Stimulated activated CD8-positive, alpha-beta memory T cell treated with anti-CD3 and anti-CD28 coated beads, Interleukin-7, amount 100 ng/mL, for 4 hours (primary cell): ENCODE measurements at places on chromosomes 7 and 10.

DNA sequence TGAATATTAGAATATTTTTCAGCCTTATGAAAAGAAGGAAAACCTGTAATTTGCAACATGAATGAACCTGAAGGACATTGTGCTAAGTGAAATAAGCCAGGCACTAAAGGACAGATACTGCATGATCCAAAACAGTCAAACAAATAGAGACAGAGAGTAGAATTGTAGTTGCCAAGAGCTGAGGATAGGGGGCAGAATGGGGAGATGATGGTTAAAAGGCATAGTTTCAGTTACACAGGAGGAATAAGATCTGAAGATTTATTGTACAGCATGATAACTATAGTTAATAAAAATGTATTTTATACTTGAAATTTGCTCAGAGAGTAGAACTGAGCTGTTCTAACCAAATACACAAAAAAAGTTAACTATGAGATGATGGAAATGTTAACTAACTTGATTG lies 149.0 kb upstream of the TMEM106B start:
- DNase-seq, result no peak

GRCh38 chr7:148447221-148447849 lies 143.2 kb upstream of the C7orf33 start:
- no peak for DNase-seq

- no peak for DNase-seq
Measured at GRCh38 chr7:80087771-80088170, 46.9 kb upstream of the GNAI1 start.

GRCh38 chr10:108169846-108170245 lies 1005.3 kb upstream of the SORCS1 start:
- no peak for DNase-seq

DNA sequence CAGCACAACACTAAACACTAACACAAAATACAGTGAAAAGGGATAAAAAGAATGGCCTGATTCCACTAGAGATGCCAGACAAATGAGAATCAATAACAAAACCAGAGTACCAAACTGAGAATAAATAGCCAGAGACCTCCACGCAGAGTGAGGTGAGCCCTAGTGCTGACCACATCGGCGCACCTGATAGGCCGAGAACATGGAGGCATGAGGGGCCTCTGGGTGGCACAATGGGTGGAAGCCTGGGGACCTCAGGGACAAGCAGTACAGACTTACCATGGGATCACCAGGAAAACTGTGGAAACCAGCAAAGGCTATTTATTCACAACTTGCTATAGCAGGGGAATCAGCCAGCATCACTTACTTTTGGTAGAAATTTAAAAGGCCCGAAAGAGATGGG lies 1.8 kb upstream of the CSGALNACT2 start:
- DNase-seq, result no peak

GRCh38 chr7:91416155-91416865 lies 152.1 kb downstream of the FZD1 start:
- no peak for DNase-seq

- no peak for DNase-seq
Measured at GRCh38 chr10:60101821-60102220, 195.5 kb upstream of the CCDC6 start.

- DNase-seq, result no peak
Measured at GRCh38 chr7:19295376-19295775, 150.2 kb upstream of the FERD3L start.

GRCh38 chr7:131961054-131961680 lies 404.7 kb upstream of the PODXL start:
- no peak for DNase-seq

DNA sequence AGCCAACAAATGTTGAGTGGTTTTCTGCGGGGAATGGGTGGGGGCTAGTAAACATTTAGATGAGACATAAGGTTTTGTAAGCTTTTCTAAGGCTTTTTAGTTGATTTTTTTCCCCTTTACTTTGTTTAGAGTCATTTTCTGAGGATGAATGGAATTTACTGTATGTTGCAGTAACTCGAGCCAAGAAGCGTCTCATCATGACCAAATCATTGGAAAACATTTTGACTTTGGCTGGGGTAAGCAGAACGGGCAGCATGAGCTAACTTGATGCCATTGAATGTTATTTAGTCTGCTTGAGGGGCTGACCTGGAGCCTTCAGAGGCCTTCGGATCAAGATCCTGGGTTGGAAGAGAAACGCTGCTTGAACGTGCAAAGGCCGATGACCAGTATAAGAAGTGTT lies 37.3 kb downstream of the FBH1 start:
- no peak for DNase-seq

DNA sequence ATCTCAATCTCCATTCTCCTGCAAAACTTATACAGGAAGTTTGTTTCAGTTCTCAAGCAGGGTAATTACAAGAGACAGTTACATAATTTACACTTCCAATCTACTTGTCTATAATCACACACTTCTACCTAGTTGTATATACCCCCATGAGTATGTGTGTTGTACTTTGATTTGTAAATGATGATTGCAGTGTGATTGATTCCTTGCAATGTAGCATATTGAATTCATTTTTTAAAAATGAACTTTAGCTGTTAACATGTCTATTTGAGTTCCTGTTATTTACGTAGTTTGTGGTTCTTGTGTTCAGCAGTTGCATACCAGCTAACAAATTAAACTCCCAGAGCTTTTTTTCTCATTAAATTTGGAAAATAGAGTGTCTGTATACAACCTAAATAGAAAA lies 102.5 kb upstream of the SAMD8 start:
- DNase-seq, result no peak

- no peak for DNase-seq
Measured at GRCh38 chr7:81003326-81003725, 84.5 kb upstream of the SEMA3C start.

- DNase-seq, result no peak
Measured at GRCh38 chr7:39094731-39095130, 117.0 kb downstream of the POU6F2 start.

GRCh38 chr10:43861966-43862751 lies 213.5 kb upstream of the ZNF32 start:
- DNase-seq, result no peak

- DNase-seq, result no peak
Measured at GRCh38 chr7:91405092-91405788, 141.0 kb downstream of the FZD1 start.

- DNase-seq, result no peak
Measured at GRCh38 chr7:100693312-100694097, 545 bp downstream of the GIGYF1 start.

- DNase-seq, result no peak
Measured at GRCh38 chr7:129354428-129355157, 79.6 kb upstream of the STRIP2 start.

GRCh38 chr7:150668472-150668911 lies 17.0 kb upstream of the GIMAP2 start:
- peak; percentile 72 for DNase-seq

DNA sequence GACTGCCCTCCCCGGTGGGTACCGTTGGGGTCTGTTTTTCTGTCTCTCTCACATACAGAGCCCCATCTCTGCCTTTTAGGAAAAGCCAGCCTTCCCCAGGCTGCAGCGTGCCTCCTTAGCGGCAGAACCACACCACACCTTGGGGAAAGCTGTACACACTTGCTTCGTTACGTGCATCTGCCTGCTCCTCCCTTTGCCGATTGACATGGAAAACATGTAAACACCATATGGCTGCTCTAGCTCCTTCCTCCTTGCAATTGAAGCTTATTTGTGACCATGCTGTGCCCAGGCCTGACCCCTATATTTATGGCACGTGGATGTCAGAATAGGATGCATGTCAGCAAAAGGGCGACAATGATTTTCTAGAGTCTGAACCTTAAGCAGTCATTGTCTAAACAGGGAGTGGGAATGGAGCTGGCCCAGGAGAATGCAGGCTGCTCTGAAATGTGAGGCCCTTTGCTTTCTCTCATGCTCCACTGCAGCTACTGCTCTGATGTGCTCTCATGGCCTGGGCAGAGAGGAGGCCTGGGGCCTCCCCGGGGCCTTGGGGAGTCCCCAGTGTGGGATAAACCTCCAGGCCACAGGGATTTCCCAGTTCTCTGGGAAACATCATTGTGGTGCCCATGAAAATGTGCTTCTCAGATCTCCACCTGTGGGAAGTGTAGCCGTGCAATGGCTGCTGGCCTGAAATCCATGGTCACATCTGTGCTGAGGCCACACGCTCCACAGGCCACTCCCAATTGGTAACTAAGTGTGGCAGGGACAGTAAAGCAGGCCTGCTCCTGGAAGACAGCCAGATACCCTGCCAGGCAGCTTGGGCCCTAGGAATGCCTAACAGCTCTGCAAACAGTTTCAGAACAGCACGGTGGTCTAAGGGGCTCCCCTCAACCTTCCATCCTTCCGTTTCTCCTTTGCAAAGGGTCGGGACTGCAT lies 18.6 kb downstream of the PDE6C start:
- no peak for DNase-seq

GRCh38 chr10:77027576-77027975 lies 610.0 kb downstream of the KCNMA1 start:
- DNase-seq, result no peak

- DNase-seq, result no peak
Measured at GRCh38 chr10:13872411-13872810, 285.6 kb downstream of the PRPF18 start.

DNA sequence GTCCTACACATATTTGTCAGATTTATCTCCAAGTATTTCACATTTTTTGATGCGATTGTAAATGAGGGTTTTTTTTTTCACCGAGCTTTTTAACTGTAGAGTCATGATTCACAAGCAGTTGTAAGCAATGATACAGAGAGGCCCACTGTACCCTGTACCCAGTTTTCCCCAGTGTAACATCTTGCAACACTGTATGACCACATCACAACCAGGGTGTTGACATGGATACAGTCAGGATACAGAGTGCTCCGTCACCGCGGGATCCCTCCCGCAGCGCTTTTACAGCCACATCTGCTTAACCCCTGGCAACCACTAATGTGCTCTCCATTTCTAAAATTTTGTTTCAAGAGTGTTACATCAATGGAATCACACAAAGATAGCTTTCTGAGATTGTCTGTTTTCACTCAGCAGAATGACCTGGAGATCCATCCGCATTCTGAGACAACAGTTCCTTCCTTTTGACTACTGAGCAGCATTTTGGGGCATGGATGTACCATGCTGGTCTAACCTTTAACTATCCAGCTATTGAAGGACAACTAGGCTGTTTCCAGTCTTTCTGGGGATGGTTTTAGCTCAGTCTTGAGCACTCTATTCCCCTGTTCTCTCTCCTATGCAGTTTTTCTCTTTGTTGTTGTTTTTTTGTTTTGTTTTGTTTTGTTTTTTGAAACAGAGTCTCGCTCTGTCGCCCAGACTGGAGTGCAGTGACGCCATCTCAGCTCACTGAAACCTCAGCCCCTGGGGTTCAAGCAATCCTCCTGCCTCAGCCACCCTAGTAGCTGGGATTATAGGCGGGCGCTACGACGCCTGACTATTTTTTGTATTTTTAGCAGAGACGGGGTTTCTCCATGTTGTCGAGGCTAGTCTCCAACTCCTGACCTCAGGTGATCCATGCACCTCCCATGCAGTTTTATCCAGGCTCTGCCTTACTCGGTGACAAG lies 25.9 kb downstream of the GPRIN2 start:
- DNase-seq, result no peak

DNA sequence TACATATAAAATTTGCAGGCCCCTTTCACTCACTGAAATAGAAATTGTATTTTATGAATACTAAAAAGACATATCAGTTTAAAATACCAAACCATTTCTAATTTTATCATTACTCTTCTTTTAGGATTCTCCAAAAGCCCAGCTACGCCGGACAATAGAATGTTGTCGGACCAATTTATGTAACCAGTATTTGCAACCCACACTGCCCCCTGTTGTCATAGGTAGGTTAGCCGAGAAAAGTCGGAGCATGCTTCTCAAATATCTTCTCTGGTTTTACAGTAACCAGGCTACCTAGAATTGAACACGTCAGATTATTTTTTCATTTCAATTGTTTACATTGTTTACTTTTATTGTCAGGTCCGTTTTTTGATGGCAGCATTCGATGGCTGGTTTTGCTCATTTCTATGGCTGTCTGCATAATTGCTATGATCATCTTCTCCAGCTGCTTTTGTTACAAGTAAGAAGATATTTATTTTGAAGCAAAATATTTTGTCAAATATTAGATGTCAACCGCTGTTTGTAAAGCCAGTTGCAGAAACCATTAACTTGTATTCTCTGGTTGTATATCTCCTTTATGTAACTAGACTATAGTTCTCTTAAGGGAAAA lies 57.6 kb downstream of the MMRN2 start:
- DNase-seq, result no peak

DNA sequence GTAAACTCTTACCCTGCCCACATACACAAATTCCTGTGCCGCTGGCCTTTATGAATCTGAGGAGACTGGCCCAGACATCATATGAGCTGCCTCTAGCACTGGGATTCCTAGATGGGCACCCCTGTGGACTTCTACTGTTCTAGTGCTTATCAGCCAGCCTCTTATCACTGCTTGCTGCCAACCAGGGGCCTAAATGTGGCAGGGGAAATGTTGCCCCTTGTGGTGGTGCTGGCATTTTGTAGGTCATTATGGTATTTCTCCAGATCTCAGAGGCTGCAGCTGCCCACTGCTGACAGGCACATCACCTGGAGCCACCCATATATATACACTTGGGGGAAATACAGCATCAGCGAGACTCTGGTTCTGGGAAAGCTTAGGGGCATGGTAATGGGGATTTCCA lies 5.4 kb downstream of the SFR1 start:
- no peak for DNase-seq

DNA sequence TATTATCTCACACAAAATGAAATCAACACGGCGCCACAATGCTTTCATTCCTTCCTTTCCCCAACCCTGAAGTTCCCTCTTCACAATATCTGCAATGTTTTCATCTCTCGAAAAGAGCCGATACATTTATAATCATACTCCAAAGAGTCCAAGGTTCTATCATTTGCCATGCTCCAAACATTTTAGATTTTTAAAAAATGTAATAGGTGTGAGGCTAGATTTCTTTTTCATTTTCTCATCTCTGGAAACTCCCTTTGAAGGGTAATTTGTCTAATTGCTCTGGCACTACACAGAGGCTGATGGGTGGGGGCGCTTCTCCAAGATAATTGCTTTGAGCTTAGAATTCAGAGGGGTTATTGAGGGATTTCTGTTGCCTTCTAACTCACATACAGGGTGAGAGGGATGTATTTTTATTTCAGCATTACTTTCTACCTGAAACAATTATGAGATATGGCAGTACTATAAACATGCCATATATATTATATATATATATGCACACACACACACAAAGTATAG lies 4.9 kb downstream of the DLX5 start:
- no peak for DNase-seq

- no peak for DNase-seq
Measured at GRCh38 chr7:32299133-32299702, 191.0 kb downstream of the LSM5 start.

DNA sequence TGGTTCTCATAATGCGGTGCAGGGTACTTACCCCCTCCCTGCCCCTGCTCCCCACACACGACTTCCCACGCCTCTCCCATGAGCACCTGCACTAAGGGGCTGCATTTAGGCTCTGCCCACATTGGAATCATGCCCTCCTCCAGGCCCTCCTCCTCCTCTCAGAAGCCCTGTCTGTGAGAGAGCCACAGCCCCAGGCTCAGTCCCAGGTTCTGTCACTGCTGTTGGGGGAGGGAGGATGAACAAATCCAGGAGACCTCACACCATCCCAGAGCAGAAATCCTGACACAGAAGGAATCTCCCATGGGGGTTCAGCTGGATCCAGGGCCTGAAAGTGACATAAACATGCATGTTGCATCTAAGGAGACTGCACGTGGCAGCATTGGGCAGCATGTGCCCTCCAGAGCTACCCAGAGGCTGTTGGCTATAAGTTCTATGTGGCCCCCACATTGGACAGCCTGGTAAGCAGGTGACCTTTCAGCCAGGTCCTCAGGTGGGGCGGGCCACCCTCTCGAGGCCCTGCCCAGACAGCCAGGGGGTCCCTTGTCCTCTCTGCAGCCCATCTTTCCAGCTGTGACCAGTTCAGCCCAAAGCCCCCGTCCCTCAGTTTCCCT lies 1.6 kb upstream of the PILRA start:
- no peak for DNase-seq
